Psoas muscle (tissue), 8 donors: ENCODE measurements at places on chromosomes 4 and X.

DNA sequence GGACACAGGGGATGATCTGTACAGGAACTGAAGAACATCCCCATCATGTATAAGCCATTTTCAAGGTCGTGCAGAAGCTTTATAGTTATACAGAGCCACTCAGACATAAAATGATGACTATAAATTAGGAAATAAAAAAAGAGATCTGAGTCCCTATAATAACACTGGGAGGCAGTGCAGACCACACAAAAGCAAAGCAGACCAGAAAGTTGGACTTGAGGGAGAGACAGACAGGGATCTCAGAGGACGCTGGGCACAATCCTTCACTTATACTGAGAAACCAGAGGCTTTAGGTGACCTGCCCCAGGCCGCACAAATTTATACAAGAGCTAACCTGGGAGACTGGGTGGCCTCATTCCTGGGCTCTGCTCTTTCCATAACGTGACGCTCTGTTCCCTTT is 70.5 kb downstream of the HADH start:
- no peak for DNase-seq

DNA sequence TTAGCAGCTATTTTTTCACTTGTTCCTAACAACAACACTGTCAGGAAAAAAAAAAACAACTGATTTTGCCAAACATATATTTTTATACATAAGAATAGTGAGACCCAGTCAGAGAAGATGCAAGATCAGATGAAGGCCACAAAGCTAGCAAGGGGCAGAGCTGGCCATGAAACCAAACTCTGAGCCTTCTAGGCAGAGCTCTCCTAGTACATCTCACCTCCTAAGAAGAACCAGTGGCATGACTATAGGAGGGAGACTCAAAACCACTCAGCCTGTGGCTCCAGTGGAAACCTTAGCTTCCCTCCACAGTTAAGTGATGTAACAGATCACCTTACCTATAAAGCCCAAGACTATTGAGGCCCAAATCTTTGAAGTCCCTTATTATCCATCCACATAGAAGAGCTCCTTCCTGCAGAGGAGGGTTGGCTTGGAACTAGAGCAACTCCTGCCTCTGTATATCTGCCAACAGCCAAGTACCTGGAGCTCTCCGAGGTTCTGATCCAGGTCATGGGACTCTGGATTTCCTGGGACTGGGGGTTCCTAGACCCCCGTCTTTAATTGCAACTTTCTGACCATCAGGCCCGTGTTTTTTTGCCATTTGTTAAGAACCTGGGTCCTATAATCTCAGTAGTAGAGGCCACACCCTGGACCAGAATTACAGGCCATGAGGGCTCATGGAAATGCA is 136.5 kb downstream of the SH3KBP1 start:
- no peak for DNase-seq

DNA sequence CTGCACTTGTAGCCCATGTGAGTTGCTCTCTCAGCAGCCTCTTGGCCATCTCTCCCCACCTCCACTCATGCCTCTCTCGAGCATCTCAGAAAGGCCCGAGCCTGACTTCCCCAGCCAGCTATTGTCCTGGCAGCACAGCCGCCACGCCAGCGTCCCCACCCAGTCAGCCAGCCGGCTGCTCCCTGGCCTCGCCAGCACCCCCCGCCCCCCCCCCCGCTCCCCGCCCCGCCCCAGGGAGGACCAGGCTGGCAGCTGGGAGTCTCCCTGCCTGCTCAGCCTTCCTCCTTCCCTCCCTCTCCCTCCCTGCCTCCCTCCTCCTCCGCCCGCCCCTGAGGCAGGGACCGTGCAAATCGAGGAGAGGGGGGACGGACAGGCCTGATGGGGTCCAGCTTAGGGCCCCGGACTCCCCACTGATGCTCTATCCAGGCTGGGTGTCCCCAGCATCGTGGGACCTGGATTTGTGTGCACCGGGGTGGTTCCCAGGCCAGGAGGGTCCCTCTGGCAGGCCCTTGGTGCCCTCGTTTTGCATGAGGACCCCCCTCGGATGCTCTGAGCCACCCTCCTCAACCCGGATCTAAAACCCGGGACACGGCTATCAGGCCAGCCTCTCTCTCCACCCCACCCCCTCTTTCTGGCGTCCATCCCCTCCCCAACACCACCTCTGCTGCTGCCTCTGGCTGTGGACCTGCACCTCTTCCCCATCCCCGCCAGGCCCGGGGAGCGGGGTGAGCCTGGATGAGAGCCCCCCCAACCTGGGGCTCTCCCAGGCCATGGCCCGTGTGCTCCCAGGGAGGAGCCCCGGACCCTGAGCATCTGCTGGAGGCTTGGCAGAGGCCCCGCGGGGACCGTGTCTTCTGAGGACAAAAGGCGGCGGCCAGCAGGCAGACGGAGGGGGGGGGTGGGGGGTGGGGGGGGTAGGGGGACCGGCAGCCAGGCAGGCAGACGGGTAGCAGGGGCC is at the start of gene GPR173:
Gene GPR173 (plus strand): TSS at position 621 of the 958 bp plus-strand sequence. CDS start 27,833 bp downstream, outside the sequence.
- DNase-seq, result no peak

DNA sequence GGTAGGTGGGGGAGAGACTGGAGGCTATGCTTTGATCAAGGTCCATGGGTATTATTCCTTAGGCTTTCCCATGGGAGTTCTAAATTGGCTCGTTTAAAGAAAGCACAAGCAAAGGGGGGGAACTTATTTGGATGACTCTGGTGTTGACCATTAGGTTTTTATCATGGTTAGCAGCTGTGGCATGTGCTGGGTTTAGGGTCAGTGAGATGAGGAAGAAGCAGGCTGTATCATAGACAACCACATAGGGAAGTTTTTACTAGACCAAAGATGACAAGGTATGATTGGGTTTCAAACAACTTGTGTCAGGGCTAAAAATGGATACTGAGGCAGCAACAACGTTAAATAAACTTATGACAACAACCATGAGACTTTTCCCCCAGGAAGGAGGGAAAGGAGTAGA is 97.7 kb downstream of the DNAAF6 start:
- no peak for DNase-seq

DNA sequence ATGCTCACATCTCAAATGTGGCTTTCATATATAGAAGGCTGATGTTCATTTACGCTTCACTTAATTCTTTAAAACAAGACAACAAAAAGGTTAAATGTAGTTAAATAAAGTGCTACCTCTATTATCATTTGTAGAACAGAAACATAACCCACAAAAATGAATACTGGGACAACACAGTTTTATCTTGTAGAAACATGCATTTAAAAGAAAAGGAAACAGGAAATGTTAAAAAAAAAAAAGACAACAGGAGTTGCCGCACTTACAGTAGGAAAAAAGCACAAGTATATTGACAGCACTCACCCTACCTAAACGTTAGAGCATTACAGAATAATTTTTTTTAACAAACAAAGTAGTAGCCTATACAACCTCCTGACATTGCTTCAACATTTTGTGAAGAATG is 4.8 kb downstream of the THOC2 start:
- DNase-seq, result no peak
